ENCODE measurements at places on chromosomes 16 and 17. TPM values are rescaled to one million over a fixed set of nuclear protein-coding genes. Genes with fewer than 3 reads are reported as not detected.

NPIPA8 gene
- 2.8 TPM for total RNA-seq

- H3K4me1 ChIP-seq: peaks cover 8% of the 10 kb centered on the region
- no peak overlapping the region for H3K27ac ChIP-seq
- no peak for DNase-seq
- no peak overlapping the region for H3K4me3 ChIP-seq
- no peaks in the 10 kb centered on the region for H3K27me3 ChIP-seq
These were observed 28.4 kb upstream of the GNG13 start for GRCh38 chr16:828891-829290.

DNA sequence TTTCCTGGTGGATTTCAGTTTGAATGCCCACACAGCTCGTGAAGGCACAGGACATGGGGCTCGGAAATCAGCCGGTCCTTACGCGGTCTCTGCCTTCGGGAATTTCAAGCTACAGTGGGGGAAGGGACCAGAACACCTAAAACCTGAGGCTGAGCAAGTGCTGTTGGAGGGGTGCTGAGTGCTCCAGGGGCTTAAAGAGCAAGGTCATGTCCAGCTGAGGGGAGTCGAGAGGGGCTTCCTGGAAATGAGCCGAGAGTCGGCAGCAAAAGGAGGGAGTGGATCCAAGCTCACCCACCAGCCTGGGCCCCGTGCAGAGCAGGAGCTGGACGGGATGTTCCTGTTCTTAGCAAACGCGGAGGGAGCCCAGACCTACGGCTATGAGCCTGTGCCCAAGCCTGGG is 73.2 kb upstream of the RPL38 start:
- no peak overlapping the region for H3K27ac ChIP-seq
- H3K36me3 ChIP-seq: no peaks in the 10 kb centered on the region
- no peak for DNase-seq
- no peaks in the 10 kb centered on the region for H3K27me3 ChIP-seq
- no peaks in the 10 kb centered on the region for H3K4me1 ChIP-seq

DNA sequence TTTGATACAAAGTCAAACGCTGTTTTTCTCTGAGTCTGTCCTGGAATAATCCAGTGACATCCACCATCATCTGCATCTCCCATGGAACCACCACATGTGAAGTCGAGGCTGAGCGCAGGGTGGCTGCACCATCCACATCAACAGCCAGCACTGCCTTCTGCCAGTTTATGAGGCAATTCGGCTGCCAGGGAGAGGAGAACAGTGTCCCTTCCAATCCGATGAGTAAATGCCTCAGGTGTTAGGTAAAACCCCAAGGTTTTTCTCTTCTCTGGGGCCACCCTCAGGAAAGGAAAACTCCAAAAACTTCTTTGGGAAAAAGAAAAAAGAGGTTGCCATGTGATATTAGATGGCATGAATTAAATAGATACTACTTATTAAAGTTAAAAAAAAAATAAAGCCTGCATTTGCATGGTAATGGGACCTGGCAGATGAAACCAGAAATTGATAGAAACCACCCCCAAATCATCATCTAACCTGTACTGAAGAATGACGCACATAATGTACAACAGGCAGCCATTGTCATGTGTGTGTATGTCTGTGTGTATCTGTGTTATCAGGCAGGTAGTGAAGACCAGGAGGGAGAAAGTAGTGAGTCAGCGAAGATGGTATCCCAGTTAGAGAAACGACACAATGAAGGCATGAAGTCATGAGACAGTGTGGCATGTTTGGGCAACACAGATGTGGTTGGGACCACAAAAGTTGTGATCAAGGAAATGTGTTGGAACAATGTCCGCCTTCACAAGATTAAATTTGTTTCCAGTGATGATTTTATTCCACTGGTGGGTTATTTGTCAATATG is 478.7 kb downstream of the CDH13 start:
- H3K36me3 ChIP-seq: no peaks in the 10 kb centered on the region
- peaks cover 26% of the 10 kb centered on the region for H3K27me3 ChIP-seq
- DNase-seq: no peak
- H3K4me1 ChIP-seq: no peaks in the 10 kb centered on the region
- no peak overlapping the region for H3K27ac ChIP-seq

DNA sequence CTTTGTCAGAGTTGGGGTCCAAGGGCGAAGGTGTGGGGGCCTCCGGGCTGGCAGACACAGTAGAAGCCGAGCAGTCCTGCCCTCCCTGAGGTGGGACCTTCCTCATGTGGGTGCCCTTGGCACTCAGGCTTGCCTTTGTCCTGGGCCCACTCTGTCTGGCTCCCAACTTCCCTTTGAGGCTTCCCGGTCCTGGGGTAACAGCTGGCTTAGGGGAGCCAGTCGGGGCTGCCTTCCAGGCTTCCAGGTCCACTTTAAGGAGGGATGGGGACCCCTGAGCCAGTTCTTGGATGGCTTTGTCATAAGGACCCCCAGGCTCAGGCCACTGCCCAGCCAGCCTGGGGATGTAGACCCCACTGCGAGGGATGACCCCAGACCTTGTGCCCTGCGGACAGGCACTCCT is 7.8 kb downstream of the GAS2L2 start:
- H3K27ac ChIP-seq: no peak overlapping the region
- no peak for DNase-seq
- H3K36me3 ChIP-seq: no peaks in the 10 kb centered on the region
- H3K4me3 ChIP-seq: no peak overlapping the region
- H3K4me1 ChIP-seq: no peaks in the 10 kb centered on the region

LPO gene
- not detected for total RNA-seq

GJC1 gene
- total RNA-seq: 39.0 TPM

FAM117A gene
- 10.8 TPM for total RNA-seq

- peaks cover 5% of the 10 kb centered on the region for H3K27me3 ChIP-seq
- no peaks in the 10 kb centered on the region for H3K4me1 ChIP-seq
- no peaks in the 10 kb centered on the region for H3K36me3 ChIP-seq
- no peak overlapping the region for H3K4me3 ChIP-seq
These were observed 76.3 kb upstream of the ZNF469 start for GRCh38 chr16:88306411-88306810.

CCDC200 gene
- total RNA-seq: not detected

DNA sequence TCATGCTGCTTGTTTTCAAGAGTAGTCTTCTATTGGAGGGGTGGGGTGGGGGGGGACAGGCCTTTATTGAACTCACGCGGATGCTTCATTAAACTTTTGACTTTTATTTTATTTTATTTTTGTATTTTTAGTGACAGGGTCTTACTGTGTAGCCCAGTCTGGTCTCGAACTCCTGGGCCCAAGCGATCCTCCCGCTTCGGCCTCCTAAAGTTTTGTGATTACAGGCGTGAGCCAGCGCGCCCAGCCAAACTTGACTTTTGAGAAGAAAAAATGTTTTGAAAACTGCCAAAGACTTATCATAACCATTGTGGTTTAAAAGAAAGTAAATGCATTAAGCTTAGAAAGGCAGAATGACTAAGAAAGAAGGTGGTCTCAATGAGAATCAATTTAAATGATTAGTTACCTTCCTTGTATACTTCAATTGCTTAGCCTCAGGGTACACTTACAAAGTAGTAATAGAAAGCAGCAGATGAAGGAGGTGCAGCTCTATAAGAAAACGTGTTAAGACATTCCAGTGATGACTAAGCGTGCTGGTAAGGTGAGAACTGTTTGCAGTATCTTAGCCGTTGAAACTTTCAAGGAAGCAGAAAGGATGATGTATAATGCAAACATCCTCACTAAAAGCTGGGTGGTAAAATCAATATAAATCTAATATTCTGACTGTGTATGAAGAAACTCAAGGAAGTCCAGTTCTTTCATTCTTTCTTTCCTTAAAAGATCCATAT is 1.2 kb downstream of the AP2B1 start:
- no peaks in the 10 kb centered on the region for H3K36me3 ChIP-seq
- H3K27me3 ChIP-seq: no peaks in the 10 kb centered on the region
- peak overlapping the region; percentile 82 for H3K4me3 ChIP-seq
- H3K4me1 ChIP-seq: peaks cover 11% of the 10 kb centered on the region
- H3K27ac ChIP-seq: no peak overlapping the region

DNA sequence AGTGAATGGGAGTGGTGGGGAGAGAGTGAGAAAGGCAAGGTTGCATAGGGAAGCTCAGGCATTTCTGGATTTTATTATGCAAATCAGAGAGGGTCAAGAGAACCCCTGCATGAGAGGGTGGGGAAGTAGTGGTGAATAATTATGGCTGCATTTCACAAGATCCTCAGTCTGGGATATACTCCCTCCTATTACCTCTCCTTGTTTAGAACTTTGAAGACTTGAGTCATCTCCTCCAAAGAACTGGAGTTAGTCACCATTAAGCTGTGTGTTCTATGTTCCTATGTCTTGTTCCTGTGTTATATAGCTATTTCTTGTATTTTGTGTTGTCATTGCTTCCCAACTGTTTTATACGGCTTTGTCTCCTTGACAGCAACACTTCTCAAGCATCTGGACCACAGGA is 18.4 kb downstream of the SOX9 start:
- no peak overlapping the region for H3K4me3 ChIP-seq
- no peaks in the 10 kb centered on the region for H3K27me3 ChIP-seq
- H3K4me1 ChIP-seq: peaks cover 3% of the 10 kb centered on the region
- H3K36me3 ChIP-seq: no peaks in the 10 kb centered on the region

GRCh38 chr16:4814046-4814445 is 11.6 kb upstream of the ROGDI start:
- no peak overlapping the region for H3K4me3 ChIP-seq
- peaks cover 50% of the 10 kb centered on the region for H3K36me3 ChIP-seq
- H3K27me3 ChIP-seq: no peaks in the 10 kb centered on the region
- no peak for DNase-seq

DNA sequence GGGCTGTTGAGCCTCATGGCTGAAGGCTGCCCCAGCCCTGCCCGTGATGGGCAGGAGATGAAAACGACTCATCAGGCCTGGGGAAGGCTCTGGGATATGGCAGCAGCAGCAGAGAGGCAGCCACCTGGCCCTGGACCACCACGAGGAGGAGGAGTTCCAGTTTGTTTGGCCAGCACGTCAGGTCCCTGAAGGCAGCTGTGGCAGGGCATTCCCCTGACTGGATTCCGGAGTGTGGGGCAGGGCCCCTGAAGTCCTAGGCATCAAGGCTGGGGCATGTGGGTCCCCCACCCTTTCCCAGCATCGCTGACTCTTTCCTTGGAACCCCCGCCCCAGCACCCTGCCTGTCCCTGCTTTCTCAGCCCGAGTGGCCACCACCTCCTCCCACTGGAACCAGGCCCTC is 197.4 kb downstream of the ZNF423 start:
- no peak overlapping the region for H3K4me3 ChIP-seq
- no peak overlapping the region for H3K27ac ChIP-seq
- no peaks in the 10 kb centered on the region for H3K27me3 ChIP-seq
- no peak for DNase-seq
- no peaks in the 10 kb centered on the region for H3K36me3 ChIP-seq
- no peaks in the 10 kb centered on the region for H3K4me1 ChIP-seq

- no peak for DNase-seq
- no peak overlapping the region for H3K4me3 ChIP-seq
- no peaks in the 10 kb centered on the region for H3K4me1 ChIP-seq
- H3K27ac ChIP-seq: no peak overlapping the region
- no peaks in the 10 kb centered on the region for H3K27me3 ChIP-seq
These were observed 5.4 kb upstream of the CNGB1 start for GRCh38 chr16:57976331-57976796.

DNA sequence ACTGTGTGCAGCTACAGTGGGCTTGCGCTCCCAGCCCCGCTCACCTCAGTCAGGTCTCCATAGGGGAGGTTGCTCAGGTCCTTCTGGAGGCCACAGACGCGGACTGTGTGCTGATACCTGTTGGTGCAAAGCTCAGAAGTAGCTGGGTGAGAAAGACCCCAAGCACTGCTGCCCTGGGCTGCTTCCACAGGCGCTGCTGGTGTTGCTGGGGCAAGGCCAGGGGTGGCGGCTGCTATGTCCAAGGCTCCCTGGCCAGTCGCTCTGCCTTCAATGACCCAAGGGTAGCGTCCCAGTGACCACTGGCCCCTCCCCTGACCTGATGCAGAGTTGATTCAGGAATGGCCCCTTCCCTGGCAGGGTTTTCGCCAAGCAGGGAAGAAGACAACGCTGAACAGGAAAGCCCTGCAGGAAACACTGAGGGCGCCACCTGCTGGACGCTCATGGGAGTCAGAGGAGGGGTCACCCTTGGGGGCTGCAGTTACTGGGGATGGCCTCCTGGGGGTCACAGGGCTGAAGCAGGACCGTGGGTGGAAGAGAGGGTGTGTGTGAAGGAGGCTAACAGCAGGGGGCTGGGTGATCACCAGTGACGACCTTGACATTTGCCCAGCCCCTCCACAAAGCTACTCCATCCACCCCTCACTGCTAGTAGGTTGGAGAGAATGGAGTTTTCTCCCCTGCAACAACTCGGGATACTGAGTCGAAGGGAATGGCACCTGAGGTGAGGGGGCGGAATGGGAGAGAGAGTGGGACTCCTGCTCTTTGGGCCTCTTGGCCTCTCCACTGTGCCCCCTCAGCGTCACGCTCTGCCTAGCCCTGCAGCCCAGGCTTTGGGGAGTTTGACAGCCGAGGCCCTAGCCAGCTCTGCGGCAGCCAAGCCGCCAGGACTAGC is 38.3 kb downstream of the ABCC12 start:
- no peaks in the 10 kb centered on the region for H3K27me3 ChIP-seq
- H3K36me3 ChIP-seq: no peaks in the 10 kb centered on the region
- H3K4me1 ChIP-seq: no peaks in the 10 kb centered on the region
- DNase-seq: peak; percentile 83

- H3K27me3 ChIP-seq: no peaks in the 10 kb centered on the region
- no peaks in the 10 kb centered on the region for H3K36me3 ChIP-seq
These were observed 23.1 kb downstream of the MRC2 start for GRCh38 chr17:62650587-62650986.

- no peaks in the 10 kb centered on the region for H3K36me3 ChIP-seq
- H3K27ac ChIP-seq: no peak overlapping the region
- no peak for DNase-seq
- no peak overlapping the region for H3K4me3 ChIP-seq
- H3K27me3 ChIP-seq: peaks cover 4% of the 10 kb centered on the region
These were observed 158.5 kb upstream of the SHISA6 start for GRCh38 chr17:11082559-11082958.

- DNase-seq: no peak
- H3K4me1 ChIP-seq: peaks cover 6% of the 10 kb centered on the region
- no peak overlapping the region for H3K27ac ChIP-seq
- no peaks in the 10 kb centered on the region for H3K27me3 ChIP-seq
These were observed 131.8 kb downstream of the STX8 start for GRCh38 chr17:9443811-9444210.

DNA sequence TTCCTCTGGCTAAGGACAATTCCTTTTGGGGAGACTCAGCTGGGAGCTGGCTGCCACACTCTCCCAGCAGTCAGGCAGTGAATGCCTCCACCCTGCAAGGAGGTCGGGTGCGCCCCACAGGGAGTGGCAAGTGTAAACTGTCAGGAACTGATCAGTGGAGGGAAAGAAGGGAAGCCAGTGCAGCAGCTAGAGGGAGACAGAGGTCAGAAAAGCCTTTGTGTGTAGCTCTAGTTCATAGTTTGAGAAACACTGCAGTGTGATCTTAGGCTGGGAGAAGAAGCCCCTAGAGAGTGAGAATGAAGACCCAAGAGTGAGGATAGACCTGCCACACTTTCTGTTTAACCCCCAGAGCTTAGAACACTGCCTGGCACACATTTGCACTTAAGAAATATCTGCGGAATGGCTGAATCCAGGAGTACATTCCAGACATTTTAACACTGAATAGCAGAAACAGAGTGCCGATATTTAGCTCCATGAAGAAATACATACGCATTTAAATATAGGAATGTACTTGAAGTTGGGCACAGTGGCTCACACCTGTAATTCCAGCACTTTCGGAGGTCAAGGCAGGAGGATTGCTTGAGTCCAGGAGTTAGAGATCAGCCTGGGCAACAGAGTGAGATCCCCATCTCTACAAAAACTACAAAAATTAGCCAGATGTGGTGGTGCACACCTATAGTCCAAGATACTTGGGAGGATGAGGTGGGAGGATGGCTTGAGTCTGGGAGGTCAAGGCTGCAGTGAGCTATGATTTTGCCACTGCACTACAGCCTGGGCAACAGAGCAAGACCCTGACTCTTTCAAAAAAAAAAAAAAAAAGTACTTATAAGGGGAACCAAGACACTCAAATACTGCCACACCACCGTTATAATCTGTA is 11.1 kb upstream of the SLC5A11 start:
- DNase-seq: peak; percentile 54
- H3K4me3 ChIP-seq: no peak overlapping the region
- H3K36me3 ChIP-seq: no peaks in the 10 kb centered on the region
- no peak overlapping the region for H3K27ac ChIP-seq
- H3K4me1 ChIP-seq: no peaks in the 10 kb centered on the region

Measured in A673 (cell line).